ENCODE measurements at places on chromosomes 5 and 9. TPM values are rescaled to one million over a fixed set of nuclear protein-coding genes. Genes with fewer than 3 reads are reported as not detected.

- ATAC-seq: peak; percentile 43
Measured at GRCh38 chr5:176869501-176870109, 29.5 kb downstream of the HK3 start.

DNA sequence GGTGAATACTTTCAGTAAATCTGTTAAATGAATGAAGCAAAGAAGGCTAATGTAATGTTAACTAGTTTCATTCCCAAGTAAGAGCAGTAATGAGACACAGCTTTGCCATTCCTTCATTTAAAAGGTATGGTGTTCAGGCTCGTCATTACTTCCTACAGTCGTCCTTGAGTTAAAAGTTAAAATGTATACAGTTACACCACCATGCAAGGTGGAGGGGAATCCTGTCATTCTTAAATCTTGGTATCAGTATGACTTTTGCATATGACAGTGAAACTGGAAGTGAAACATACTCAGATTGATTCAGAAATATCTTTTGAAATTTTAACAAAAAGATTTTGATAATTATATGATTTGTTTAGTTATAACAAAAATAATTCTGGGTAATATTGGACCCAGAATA, 25.9 kb downstream of the MTRR start:
- no peak for ATAC-seq

GRCh38 chr5:172029876-172030275, 23.4 kb upstream of the FBXW11 start:
- ATAC-seq: no peak

- ATAC-seq: no peak
Measured at GRCh38 chr9:91530829-91531228, 107.2 kb upstream of the NFIL3 start.

GRCh38 chr5:181120761-181121160, 10.2 kb downstream of the OR2V1 start:
- ATAC-seq: no peak

DNA sequence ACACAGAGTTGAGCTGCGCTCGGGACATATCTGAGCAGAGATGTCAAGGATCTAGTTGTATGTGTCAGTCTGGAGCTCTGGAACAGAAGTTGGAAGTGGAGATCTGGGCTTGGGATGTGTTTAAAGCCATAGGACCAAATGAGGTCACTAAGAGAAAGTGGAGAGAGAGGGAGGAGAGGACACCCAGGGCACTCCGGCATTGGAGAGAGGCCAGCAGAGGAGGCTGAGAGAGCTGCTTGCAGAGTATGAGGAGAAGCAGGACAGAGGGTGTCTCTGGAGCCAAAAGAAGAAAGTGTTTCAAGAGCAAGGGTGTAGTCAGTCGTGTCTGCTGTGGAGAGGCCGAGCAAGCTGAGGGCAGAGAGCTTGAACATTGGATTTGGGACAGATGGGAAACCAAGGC, 34.7 kb downstream of the ARHGEF37 start:
- no peak for ATAC-seq

DNA sequence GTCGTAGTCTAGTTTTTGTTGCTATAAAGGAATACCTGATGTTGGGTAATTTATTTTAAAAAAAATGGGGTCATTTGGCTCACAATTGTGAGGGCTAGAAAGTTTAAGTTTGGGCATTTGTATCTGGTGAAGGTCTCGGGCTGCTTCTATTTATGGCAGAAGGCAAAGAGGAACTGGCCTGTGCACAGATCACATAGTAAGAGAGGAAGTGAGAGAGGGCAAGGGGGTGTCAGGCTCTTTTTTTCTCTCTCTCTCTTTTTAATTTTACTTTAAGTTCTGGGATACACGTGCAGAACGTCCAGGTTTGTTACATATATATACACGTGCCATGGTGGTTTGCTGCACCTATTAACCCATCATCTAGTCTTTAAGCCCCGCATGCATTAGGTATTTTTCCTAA, 453.3 kb downstream of the DIRAS2 start:
- ATAC-seq: no peak

- ATAC-seq: no peak
Measured at GRCh38 chr5:112687306-112687705, 50.4 kb upstream of the APC start.

DNA sequence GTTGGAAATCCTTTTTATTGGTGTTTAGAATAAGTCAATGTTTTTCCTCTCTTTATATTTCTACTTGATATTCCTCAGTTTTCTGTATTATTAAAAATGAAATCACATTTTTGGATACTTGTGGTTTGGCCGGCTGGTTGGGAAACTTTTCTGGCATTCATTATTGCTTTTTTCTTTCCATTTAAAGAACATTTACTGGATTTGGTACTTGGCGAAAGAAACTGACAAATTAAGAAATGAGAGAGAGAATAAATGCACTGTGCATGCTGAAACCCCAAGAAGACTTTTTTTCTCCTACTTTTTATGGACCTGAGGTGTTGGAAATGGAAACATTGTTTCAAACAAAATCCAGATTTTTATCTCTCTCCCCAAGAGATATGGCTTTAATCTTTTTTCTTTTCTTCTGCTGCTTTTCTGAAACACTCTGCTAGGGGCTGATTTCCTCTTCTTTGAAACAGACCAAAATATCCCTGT, 128.4 kb downstream of the SNX18 start:
- no peak for ATAC-seq

GRCh38 chr9:135796784-135797485, 95.0 kb downstream of the KCNT1 start:
- peak; percentile 4 for ATAC-seq

GRCh38 chr5:55636683-55637082, 75.4 kb downstream of the SLC38A9 start:
- no peak for ATAC-seq

GRCh38 chr5:178211095-178212048, 7.0 kb downstream of the HNRNPAB start:
- no peak for ATAC-seq

DNA sequence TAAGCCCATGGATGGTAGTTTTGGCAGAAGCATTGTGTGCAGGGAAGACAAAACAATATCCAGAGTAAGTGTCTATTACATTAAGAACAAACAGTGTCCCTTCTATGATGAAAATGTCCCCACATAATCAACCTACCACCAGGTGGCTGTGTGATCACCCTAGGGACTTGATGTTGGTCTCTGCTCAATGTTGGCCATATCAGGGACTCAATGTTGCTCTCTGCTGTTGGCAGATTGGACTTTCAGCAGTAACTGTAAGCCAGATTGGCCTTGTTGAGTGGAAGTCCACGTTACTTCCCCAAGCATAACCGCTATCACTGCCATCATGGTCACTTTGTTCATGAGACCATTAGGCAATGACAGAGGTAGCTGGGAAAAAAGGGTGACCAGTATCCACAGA, 52.8 kb upstream of the PRSS3 start:
- no peak for ATAC-seq

GRCh38 chr5:54603372-54603771, 85.8 kb downstream of the SNX18 start:
- no peak for ATAC-seq

DNA sequence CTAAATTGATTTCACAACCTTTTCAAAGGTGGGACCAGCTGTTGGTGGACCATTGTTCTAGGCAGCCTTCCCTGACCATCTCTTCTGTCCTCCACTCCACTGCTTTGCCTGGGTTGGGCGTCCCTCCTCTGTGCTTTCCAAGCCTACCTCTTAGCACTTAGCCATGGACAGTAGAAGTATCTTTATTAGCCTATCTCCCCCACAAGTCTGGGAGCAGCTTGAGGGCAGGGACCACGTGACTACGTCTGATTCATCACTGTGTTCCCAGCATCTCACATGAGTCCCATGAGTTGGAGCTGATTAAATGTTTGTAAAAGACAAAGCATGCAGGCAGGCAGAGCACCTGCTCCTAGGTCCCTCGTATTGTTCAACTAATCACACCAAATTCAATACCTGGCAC, 20.9 kb downstream of the MORN5 start:
- ATAC-seq: peak; percentile 84

DNA sequence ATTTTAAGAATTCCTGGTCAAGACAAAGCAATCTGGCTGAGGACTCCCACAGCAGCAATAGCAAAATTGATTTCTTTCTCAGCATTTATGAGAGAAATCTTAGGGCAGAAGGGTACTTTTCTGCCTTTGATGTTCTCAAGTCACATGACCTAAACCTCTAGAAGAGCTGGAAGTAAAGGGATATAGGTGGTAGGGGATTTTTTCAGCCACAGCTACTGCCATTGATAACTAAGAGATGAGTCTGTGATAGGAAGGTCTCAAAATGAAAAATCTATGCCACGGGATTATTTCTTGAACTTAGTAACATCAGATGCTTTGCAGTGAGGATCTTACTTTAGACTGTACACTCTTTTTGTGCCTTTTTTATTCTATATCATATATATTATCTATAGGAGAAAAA, 35.6 kb downstream of the IL6ST start:
- ATAC-seq: no peak

DNA sequence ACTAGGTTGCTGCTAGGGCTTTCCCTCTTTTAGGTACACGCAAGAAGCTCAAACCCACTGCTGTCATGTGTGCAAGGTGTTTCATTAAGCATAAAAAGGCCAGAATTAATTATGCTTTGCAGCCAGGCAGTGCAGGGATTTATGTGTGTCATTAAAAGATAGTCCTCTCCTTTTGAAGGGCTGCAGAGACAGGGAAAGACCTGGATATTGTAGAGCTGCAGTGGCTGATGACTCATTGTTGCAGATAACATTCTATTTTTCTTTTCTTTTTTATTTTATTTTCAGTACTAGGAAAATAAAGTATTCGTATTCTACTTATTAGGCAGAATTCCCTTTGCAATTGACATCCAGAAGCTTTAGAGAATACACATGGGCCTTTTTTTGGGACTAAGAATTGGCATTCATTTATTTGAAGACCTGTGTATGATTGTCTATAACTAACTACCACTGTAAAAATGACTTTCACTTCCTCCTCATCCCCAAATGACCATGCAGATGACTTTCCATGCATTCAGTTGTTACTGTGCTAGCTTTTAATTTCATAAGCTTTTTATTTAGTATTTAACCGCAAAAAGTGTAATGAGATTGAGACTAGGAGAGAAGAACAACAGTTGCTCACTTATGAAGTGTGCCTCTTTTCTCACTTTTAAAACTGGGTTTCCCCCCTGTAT, 113.0 kb downstream of the PAM start:
- ATAC-seq: no peak

DNA sequence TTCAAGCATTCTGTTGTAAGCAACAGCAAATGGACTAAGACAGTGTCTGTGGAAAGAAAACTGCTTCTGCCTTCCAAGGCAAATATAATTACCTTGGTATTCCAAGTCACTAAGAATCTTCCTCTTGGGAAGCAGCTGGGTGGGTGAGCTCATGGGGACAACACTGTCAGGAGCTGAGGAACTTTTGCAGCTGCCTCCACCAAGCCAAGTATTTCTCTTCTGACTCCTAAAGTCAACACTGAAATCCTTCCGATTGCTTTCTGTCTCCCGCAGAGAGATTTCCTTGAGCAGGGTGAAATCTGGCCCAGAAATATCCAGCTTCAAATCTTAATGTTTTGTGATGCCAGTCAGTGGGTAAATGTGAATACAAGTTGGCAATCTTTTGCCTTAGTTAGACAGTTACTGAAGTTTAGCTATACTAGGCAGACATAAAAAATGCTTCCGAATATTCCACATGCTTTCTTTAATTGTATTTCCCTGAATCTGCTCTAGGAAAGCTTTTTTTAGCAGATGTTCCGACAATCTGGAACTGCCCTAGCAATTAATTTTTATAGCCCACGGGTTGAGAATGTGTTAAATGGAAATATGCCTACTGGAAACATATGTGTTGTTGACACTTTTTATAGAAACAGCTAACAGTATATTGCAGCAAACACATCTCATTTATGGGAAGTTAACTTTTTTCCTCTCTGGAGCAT, 369.9 kb upstream of the DAB2 start:
- no peak for ATAC-seq

GRCh38 chr9:130952065-130952762, 13.2 kb upstream of the FIBCD1 start:
- ATAC-seq: no peak

DNA sequence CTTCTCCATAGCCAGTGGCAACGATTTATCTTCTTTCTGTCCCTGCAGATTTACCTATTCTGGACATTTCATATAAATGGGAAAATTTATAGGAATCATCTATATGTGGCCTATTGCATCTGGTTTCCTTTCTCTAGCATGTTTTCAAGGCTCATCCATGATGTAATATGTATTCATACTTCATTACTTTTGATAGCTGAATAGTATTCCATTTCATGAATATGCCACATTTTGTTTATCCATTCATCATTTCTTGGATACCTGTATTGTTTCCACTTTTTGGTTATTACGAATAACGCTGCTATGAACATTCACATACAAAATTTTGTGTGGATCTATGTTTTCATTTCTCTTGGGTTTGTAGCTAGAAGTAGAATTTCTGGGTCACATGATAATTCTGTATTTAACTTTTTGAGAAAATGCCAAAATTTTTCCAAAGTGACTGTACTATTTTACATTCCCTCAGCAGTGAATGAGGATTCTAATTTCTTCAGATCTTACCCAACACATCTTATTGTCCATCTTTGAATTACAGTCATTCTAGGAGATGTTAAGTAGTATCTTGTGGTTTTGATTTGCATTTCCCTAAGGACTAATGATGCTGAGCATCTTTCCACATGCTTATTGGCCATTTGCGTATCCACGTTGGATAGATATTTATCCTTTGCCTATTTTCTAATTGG, 3.6 kb downstream of the IARS1 start:
- ATAC-seq: no peak

DNA sequence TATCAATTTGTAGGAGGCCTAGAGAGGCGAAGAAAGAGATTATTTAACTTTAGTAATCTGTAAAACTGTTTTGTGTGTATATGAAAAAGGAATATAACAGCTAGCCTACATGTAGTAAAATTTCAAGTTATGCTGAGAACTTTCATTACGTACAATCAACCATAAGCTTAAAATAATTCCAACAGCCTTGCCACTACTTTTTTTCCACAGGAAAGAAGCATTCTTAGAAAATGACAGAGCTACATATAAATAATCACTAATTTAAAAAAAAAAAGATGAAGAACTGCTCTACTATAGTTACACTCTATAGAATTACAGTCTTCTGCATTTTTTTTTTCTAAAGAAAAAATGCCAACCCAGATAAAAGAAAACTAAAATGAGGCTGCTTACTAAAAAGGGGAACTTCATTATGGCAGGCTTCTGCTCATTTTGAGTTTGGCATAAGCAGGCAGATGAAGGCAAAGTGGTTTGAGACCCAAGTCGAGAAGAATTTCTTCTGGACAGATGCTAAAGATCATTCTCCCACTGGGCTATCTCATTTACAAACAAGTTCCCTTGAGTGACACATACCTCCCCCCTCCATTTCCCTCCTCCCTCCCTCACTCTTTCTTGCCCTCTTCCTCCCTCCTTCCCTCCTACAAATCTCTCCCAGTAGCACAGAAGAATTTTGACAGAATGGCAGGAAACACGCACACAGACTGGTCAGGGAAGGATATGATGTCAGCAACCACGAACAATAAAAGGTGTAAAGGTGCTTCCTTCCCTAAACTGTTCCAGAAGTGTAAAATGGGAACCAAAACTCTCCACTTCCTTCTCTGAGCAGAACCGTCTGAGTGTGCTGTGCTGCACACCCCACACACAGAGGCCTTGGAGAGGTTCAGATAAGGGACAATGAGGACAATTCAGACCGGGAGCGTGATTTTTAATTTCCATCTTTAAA, 56.1 kb downstream of the MEF2C start:
- no peak for ATAC-seq

- ATAC-seq: no peak
Measured at GRCh38 chr9:24698881-24699518, 153.3 kb upstream of the IZUMO3 start.

The OSMR gene
- total RNA-seq: 14.3 TPM

The SPINK13 gene
- not detected for total RNA-seq

The GFI1B gene
- 0.23 TPM for total RNA-seq

The TIGD6 gene
- 3.9 TPM for total RNA-seq

The CETN3 gene
- 39.3 TPM for total RNA-seq

The FAM240B gene
- total RNA-seq: 0.47 TPM

The MARCHF11 gene
- 3.8 TPM for total RNA-seq

The ARHGEF39 gene
- 1.4 TPM for total RNA-seq
